ENCODE measurements at places on chromosomes 16 and 17.
A peak's percentile ranks its signal among the peaks of the same experiment; 100 is the strongest.

DNA sequence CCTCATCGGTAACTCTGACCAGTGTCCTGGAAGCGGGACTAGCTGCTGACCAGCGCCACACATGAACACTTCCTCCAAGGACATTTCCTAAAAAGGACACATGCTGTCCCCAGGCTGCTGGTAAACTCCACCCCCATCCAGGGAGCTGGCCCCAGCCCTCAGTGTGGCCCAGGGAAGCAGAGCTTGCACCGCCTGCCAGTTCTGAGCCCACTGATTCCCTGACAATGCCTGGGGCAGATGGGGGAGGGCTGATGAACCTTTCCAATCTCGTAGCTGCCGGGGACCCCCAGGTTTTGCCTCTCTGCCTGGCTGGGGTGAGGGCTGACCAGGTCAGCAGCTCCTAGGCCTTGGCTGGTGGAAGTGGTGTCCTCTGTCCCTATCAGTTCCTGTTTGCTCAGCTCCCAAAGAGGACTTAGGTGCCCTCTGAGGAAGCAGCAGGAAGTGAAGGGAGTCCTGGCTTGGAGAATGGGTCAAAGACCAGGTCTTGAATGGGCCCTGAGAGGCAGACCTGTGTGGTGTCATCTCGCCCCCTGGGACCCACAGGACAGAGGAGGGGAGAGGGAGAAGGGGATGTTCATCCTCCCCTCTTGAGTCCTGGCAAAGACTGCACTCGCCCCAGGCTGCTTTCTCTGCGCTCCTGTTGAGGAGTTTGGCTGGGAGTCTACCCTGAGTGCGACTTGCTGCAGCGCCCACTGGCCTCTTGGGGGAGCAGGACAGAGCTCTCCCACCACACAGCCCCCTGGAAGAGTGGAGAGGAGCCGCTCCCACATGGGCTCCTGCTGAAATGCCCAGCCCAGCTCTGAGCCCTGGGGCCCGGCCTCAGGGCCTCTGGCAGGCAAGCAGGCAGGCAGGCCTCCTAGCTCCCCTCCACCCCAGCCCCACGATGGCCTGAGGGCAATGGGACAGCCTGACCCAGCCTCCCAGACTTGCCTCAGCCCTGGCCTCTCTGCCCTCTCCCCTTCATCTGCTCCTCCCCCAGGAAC, 16.8 kb downstream of the PDK2 start:
- DNase-seq = no peak

GRCh38 chr16:54933281-54934011, 2.8 kb downstream of the IRX5 start:
- DNase-seq = no peak

DNA sequence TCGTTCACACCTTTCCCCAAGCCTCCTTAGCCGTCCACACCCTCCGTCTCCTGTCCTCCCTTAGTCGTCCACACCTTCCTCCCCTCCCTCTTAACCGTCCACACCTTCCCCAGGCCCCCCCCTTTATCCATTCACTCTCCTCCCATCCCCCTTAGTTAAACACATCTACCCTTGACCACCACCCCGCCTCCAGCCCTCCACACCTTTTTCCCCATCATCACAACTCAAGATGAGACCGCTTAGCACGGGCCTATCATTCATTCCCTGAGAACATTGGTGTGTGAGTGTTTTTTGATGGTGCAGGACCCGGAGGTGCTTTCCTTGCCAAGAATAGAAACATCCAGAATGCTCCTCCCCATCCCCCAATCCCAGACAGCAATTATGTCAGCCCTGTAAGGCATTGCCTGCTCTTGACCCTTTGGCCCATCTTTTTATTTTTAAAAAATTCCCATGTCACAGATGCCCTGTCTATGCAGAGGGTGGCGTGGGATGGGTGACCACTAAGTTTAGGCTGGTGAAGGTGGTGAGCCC, 1.4 kb downstream of the TENT4B start:
- no peak for DNase-seq

- no peak for DNase-seq
These were observed at the start of gene WDR81 for GRCh38 chr17:1724351-1724868. Gene WDR81 (plus strand): TSS chr17:1724704. CDS start chr17:1724960, 256 bp downstream.

- DNase-seq = peak; percentile 23
These were observed 63.7 kb upstream of the LYRM9 start for GRCh38 chr17:27956601-27957445.

- DNase-seq = no peak
These were observed 155.4 kb downstream of the CLEC16A start for GRCh38 chr16:11099672-11100205.

DNA sequence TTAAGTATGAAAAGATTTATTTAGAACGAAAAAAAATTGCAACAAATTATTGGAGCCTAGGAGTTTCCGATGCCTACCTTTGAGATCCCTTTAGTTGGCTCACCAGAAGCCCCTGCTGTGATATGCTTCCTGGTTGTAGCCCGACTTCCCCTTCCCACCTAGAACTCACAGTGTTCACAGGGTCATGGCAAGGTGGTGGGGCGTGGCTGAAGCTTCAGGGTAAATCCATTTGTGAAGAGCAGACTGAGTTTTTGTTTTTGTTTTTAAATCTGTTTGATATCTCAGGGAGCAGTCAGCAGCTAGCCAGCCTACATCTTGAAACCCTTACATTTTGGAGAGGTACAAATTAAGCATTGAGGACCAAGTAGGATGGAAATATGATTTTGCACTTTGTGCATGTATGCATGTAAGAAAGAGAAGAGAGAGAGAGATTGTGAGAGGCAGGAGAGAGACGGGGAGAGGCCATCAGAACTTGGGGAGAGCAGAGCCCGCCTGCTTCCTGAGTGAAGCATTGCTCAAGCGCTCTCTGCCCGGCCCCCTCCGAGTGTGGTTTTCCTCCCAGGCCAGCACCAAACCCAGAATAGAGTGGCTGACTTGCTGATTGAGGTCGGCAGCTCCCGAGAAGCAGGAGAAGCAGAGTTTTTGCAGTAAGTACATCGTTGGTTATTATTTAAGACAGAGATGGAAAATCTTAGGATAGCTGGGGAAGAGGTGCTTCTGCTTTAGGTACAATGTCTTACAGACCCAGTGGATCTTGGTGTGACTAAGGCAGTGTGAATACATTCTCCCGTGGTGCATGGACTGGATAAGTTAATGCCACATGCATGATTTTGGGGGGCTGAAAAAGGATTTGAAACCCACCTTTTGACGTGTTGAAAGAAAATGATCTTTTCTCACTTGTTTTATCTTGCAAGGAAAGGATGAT, 64.2 kb downstream of the SPECC1 start:
- DNase-seq = no peak

DNA sequence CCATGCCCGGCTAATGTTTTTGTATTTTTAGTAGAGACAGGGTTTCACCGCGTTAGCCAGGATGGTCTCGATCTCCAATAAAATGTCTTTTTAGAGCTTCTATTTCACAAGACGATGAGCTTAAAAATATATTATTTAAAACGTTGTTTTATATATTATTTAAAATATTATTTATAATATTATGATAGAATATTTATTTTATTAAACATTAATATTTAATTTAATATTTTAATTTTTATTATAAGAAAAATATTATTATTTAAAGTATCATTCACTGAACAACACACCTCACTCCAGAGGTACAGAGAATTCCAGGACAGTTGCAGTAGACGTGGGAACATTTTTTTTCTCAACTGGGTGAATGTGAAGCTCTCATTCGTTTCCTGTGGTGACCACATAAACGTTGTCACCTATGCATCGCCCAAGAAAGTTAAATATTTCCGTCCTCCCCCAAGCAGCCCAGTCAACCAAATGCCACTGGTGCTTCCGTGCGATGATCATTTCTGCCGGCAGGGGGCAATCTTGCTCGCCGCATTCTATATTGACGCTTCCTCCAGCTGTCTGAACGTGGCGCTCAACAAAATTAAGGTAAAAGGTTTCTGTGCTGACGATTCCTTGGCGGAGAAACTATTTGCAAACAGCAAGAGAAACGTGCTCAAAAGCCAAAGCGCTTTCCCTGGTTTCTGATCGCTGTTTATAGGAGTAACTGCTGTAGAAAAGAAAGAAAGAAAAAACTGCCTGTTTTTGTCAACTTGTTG, 41.7 kb upstream of the PRSS54 start:
- DNase-seq = peak; percentile 74

GRCh38 chr17:80876950-80877728, 114.5 kb upstream of the CHMP6 start:
- no peak for DNase-seq
